Activated naive CD8-positive, alpha-beta T cell treated with anti-CD3 and anti-CD28 coated beads for 36 hours (primary cell): ENCODE measurements at places on chromosomes 1 and 21. TPM values are rescaled to one million over a fixed set of nuclear protein-coding genes. Genes with fewer than 3 reads are reported as not detected.

Gene RASAL2
- total RNA-seq, result not detected

- DNase-seq, result no peak
- H3K27me3 ChIP-seq, result no peaks in the 10 kb centered on the region
- peaks cover 39% of the 10 kb centered on the region for H3K36me3 ChIP-seq
- H3K4me1 ChIP-seq, result peaks cover 42% of the 10 kb centered on the region
These were observed 2.6 kb downstream of the MTF2 start for GRCh38 chr1:93081716-93082115.

Gene EVA1C
- total RNA-seq, result 12.5 TPM

Gene ASCL5
- 0.30 TPM for total RNA-seq

Gene ILDR2
- 5.7 TPM for total RNA-seq

DNA sequence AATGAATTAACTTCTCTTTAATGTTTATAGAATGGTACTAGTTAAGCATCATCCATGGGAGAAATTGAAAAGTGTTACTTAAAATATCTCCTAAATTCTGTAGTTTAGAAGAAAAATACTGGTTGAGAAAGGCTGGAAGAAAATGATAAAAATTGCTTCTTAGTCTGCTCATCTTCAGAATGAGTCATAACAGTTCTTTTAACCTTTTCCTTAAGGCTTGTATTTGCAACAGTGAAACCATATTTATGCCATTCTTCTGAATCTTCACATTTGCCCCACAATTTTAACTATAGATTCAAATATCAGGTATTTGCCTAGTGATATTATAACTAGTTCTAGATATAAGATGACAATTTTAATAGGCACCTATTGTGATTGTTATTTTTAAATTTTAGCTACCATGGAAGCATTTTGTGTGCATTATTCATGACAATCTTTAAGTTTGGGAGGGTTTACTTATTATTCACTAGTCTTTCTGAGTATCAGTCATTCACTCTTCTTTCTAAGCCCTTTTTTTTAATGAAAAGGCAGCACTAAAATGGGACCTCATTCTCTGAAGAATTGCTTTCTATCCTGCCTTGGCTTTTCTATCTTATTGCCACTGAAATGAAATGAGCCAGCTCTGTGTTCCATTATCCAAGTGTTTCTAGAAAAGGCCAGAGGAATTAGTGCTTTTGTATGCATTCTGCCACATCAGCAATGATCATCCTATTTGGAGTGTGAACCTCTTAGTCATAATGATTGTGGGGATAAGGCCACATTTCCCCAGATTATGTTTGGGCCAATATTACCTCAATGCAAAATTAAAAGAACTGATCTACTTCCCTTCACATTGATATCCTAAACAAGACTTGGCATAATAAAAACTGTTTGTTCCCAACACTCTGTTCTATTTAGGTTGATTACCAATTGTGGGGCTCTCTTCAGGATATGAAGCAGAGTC lies 58.4 kb downstream of the SAMSN1 start:
- DNase-seq, result no peak
- H3K27me3 ChIP-seq, result no peaks in the 10 kb centered on the region
- H3K27ac ChIP-seq, result peak overlapping the region; percentile 93

- H3K36me3 ChIP-seq, result no peaks in the 10 kb centered on the region
- peaks cover 3% of the 10 kb centered on the region for H3K27me3 ChIP-seq
- no peak overlapping the region for H3K27ac ChIP-seq
These were observed 28.9 kb downstream of the OLFM3 start for GRCh38 chr1:101967871-101968270.

- H3K36me3 ChIP-seq, result peaks cover 5% of the 10 kb centered on the region
- DNase-seq, result no peak
- no peaks in the 10 kb centered on the region for H3K4me1 ChIP-seq
These were observed 221.5 kb downstream of the GRIK1 start for GRCh38 chr21:29718081-29718815.

- DNase-seq, result no peak
- no peaks in the 10 kb centered on the region for H3K4me1 ChIP-seq
- H3K27ac ChIP-seq, result no peak overlapping the region
These were observed 558.1 kb downstream of the AGBL4 start for GRCh38 chr1:49465486-49466185.

GRCh38 chr1:221751226-221751887 lies 9.5 kb upstream of the DUSP10 start:
- no peak overlapping the region for H3K27ac ChIP-seq
- H3K36me3 ChIP-seq, result peaks cover 34% of the 10 kb centered on the region
- H3K27me3 ChIP-seq, result no peaks in the 10 kb centered on the region
- DNase-seq, result no peak
- H3K4me1 ChIP-seq, result peaks cover 29% of the 10 kb centered on the region

Gene FAM177B
- total RNA-seq, result not detected

DNA sequence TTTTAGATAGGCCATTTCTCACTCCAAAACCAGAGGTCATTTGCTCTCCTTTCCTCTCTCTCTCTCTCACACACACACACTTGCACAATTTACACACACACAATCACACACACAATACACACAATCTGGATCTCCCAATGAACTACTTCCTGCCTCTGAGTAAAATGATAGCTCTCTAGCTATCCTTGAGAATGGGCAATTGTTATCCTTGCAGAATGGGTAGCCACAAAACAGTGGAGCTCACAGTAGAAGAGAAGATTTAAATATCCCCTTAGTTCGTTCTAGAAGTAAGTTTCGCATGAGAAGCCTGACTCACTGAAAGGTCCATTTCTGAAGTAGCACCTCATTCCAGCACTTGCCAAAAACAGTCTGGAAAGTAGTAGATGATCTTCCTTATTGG lies 17.6 kb downstream of the PALMD start:
- peaks cover 13% of the 10 kb centered on the region for H3K27me3 ChIP-seq
- H3K4me3 ChIP-seq, result no peak overlapping the region
- no peaks in the 10 kb centered on the region for H3K4me1 ChIP-seq
- no peak overlapping the region for H3K27ac ChIP-seq
- H3K36me3 ChIP-seq, result no peaks in the 10 kb centered on the region

DNA sequence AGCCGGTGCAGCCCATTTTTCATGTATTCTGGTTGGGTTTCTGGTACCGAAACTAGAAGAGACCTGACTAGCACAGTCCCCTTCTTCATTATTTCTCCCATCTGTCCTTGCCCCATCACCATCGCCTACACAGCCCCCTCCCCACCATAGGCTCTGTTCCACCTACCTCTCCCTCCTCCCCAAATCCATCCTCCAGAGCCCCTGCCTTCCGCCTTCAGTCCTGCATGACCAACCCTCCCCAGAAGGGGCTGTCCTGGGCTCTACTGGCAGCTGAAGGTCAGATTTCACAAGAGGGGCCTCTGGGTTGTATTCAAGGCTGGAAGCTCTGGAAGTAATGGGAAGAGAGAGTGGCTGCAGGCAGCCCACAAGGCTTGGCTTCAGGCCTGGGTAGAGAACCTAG lies 55.2 kb downstream of the SDC3 start:
- peaks cover 25% of the 10 kb centered on the region for H3K27me3 ChIP-seq
- no peak overlapping the region for H3K4me3 ChIP-seq
- no peak overlapping the region for H3K27ac ChIP-seq
- no peak for DNase-seq
- H3K4me1 ChIP-seq, result peaks cover 5% of the 10 kb centered on the region
- no peaks in the 10 kb centered on the region for H3K36me3 ChIP-seq

DNA sequence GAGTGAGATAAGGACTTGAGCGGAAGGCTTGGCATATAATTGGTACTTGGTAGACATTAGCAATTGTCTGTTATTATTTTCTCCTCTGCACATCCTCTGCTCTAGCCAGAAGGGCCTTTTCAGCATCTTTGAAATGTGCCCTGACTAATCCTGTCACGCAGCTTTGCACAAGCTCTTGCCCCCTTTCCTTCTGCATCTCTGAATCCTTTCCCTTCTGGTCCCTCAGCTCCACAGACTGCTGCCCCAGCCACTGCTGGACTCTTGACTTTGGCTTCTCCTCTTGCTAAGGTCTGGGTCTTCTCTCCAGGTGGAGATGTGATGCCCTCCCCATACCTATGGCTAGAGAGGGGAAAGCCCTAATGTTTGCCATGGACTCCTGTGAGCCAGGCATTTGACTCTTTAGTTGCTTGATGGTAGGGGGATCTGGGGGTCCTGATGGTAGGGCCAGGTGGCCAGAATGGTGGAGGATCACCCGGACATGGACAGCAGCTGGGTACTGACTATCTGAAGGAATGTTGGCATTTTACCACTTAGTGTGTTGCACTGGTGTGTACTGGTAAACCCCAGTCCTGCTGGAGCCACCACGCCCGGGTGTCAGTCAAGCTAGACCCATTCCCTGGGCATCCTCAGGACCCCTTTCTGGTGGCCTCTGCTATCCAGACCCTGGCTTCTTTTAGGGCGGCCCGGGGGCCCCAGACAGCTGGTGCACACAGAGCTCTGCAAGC lies 4.4 kb downstream of the HPCA start:
- no peaks in the 10 kb centered on the region for H3K36me3 ChIP-seq
- peaks cover 73% of the 10 kb centered on the region for H3K27me3 ChIP-seq
- no peak overlapping the region for H3K4me3 ChIP-seq
- H3K27ac ChIP-seq, result no peak overlapping the region
- no peak for DNase-seq

- H3K36me3 ChIP-seq, result no peaks in the 10 kb centered on the region
- H3K27me3 ChIP-seq, result peaks cover 43% of the 10 kb centered on the region
- no peak overlapping the region for H3K4me3 ChIP-seq
- H3K4me1 ChIP-seq, result peaks cover 2% of the 10 kb centered on the region
These were observed 23.8 kb downstream of the PLA2G2A start for GRCh38 chr1:19955534-19956170.

Gene PRKCZ
- 13.0 TPM for total RNA-seq

DNA sequence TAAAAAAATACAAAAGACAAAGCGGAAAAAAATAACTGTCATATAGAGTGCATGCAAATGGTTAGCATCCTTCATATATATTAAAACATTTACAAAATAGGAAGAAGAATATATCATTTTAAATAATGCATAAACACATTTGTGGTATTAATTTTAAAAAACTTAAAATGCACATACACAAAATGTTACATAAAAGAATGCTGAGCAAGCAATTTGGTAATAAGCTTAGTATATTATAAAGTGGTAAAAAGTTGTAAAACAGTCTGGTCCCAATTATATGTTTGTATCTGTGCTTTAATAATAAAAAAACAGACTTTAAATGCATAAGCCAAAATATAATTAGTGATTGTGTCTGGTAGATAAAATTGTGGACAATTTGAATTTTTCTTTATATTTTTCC lies 394.6 kb downstream of the USH2A start:
- no peaks in the 10 kb centered on the region for H3K4me1 ChIP-seq
- no peak overlapping the region for H3K27ac ChIP-seq
- no peak overlapping the region for H3K4me3 ChIP-seq
- H3K36me3 ChIP-seq, result no peaks in the 10 kb centered on the region
- DNase-seq, result no peak

- no peaks in the 10 kb centered on the region for H3K27me3 ChIP-seq
- H3K4me1 ChIP-seq, result peaks cover 25% of the 10 kb centered on the region
- H3K4me3 ChIP-seq, result peak overlapping the region; percentile 84
These were observed 4.4 kb upstream of the ZNF692 start for GRCh38 chr1:248862998-248863881.
